ENCODE measurements at places on chromosomes 6 and 20.

DNA sequence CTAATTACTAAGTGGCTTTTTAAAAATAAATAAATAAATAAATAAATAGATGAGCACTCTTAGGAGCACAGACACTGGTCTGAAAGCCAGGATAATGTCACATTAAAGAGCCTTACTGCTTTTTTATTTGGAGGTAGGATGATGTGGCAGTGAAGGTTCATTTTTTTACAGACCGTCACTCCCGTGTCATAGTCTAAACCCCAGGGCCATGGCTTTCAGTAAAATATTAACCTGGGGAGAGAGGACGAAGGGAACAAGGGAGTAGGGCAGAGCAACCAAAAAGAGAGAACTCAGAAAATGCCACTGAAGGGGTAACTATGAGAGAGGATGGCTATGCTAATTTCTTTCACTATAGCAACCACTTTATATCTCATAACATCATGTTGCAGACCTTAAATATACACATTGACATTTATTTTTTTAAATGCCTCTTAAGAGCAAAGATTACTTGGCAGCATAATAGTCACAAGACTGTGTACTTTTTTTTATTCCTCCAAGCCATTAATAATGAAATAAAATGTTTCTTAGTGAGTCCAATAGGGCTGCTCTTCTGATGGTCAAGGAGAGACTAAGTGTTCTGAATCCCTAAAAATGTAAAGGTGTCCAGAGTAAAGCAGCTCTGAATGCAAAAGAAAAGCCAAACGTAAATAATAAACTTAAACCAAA is 100.9 kb upstream of the SIM1 start:
- DNase-seq, result no peak

DNA sequence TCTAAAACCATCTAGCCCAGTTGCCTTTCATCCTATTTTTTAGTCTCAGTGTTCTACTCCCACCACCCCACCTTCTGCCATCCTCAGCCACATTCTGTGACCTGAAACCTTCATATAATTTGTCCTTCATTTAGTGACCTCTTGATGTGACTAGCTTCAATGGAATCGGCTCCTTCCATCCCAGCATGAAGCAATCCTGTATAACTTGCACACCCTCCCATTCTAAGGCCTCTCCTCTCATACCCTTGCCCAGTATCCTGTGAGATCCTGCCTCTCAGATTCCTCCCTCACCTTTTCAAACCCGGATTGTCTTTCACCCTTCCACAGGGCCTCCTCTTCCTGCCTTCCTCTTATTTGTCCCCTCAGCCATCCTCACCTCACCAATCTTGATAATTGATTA is 3.1 kb downstream of the ZNF76 start:
- DNase-seq, result no peak

GRCh38 chr6:167570460-167571400 is 245.8 kb downstream of the TTLL2 start:
- no peak for DNase-seq

DNA sequence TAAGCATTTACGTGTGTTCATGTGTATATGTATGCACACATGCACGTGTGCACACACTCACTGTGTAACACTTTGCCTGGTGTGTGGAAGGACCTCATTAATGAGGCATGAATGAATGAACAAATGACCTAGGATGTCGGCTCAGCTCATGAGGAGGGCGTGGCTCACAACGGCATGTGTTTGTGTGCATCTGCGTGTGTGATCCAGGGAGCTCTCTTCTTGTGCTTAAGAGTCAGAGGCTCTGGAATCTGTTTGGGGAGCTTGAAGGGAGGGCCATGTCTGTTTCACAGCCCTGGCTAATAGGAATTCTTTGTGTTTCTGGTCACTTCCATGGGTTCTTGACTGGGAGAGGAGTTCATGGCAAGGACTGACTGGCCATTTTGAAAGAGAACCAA is 32.7 kb downstream of the TOX2 start:
- DNase-seq, result no peak

GRCh38 chr6:129029778-129030177 is 146.8 kb downstream of the LAMA2 start:
- DNase-seq, result no peak

DNA sequence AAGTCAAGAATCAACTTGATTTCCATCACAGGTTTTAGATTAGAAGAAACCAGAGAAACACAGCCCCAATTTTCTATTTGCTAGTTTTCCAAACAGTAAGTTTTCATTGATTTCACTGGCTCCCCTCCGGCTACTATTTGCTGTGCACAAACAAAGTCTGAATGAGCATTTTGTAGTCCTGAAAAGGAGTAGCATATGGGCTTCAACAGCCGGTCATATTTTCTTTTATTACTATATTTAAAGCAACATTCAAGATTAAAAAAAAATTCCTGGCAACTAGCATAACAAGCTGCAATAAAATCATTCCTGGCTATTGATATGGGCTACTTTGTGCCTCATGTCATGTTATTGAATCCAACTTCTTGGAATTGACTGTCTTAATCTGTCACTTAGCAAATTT is 48.3 kb downstream of the CARMIL1 start:
- DNase-seq, result no peak

- no peak for DNase-seq
Measured at GRCh38 chr6:96939007-96939805, 14.7 kb downstream of the KLHL32 start.

- no peak for DNase-seq
Measured at GRCh38 chr20:2208897-2209296, 86.9 kb upstream of the TGM3 start.

GRCh38 chr20:24017458-24017755 is 28.8 kb upstream of the GGTLC1 start:
- DNase-seq, result no peak

GRCh38 chr20:47719211-47719610 is 66.1 kb downstream of the SULF2 start:
- DNase-seq, result no peak

GRCh38 chr6:90495216-90495817 is 91.6 kb downstream of the MAP3K7 start:
- DNase-seq, result no peak

DNA sequence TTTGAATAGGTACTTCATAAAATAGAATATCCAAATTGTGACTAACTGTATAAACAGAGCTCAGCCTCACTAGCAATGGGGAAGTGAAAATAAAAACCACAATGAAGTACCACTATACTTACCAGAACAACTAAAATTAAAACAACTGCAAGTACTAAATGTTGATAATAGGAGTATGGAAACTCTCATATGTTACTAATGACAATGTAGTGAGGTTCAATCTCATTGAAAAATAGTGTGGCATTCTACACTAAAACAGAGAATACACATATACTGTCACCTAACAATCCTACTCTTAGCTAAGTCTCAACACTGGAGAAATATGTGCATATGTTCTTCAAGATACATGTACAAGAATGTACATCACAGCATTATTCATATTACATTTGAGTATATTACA is 132.0 kb upstream of the CARMIL1 start:
- DNase-seq, result no peak

GRCh38 chr6:168000198-168001028 is 2.9 kb downstream of the KIF25 start:
- DNase-seq, result no peak

DNA sequence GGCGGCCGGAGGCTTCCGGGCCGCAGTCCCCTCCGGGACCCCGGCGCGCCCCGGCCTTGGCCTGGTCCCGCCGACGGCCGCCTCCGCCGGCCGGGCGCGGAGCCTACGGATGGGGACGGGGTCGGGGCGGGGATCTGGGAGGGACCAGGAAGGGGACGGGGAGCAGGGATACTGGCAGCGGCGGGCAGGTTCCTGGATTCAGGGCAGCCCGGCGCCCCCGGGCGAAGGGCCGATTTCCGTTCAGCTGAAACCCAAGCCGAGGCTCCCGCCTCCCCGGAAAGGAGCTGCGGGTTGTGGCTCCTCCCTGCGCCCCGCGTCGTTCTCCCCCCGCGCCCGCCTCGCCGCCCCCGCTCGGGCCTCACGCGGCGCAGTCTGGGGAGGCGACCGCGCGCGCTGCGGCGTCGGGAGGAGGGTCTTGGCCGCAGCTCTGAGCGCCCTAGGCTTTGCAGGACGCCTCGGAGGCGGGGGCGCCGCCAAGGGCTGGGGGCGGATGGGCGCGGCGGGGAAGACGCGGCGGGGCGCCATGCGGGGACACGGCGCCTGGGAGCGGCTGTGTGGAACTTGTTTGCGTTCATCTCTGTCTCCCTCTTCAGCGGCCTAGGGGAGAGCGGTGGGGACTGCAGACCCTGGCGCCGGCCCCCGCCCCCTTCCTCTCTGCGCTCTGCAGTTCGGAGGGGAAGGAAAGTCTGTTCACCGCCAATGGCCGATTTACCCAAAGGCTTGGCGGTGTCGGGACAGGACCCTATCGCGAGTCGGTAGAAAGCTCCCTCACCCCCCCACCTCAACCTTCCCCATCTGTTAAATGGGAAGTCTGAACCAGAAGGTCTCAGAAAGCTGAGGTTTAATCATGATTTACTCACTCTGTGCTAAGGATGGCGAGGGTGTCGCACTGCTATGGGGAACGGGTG is 22.7 kb upstream of the TMEM181 start:
- DNase-seq, result peak; percentile 45

Measured in NCI-H2107 (cell line).